ENCODE measurements at places on chromosomes 13 and 19.

GRCh38 chr13:99045396-99045795 is 67.5 kb upstream of the DOCK9 start:
- DNase-seq = no peak

DNA sequence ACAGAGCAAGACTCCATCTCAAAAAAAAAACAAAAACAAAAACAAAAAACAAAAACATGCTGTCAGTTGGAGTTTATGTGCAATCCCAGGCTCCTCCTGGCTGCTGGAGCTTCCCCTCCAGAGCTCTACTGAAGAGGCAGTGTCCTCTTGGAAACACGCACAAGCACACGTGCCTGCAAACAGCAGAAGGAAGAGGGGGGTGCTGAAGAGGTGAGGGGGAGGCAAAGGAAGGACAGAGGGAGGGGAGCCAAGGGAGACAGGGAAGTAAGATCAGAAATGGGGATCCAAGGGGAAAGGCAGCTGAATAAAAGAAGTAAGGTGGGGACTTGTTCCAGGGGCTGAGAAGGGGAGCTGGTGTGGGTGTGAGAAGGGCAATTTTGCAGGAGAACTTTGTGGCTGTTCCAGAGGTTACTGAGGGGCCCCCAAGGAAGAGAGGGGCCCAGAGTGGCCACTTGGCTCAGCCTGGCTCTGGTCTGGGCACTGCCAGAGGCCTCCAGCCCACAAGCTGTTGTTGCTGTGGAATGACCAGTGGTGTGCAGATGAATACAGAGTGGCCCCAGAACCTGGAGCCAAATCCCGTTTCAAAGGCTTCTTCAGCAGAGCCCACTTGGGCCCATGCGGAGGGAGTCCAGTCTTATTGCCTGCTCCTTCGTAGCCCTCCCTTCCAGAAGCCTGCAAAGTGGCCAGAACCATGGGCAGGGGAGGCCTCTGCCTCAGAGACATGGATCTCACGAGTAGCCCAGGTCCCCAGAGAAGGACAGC is 34.4 kb downstream of the LYL1 start:
- DNase-seq = no peak

DNA sequence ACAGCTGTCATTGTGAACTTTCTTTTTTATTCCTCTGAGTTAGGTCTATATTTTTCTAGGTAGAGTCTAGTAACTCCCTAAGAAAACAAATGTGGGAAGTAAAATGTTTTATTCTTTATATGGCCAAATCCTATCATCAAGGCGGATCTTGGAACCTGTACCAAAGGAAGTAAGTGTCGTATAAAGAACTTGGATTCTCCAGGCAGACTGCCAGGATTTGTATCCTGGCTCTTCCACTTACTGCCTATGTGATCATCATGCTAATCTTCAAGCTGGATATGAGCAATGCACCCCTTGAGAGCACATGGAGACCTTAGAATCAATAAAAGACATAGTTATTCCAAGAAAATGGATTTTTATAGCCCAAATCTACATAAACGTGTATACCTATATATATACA is 286.5 kb downstream of the PCDH17 start:
- DNase-seq = no peak

- DNase-seq = no peak
Observed at GRCh38 chr13:44048326-44048725, 168.6 kb downstream of the LACC1 start.

GRCh38 chr13:60583911-60584753 is 187.1 kb downstream of the TDRD3 start:
- no peak for DNase-seq

- no peak for DNase-seq
Observed at GRCh38 chr13:44131069-44131614, 242.5 kb upstream of the SERP2 start.

DNA sequence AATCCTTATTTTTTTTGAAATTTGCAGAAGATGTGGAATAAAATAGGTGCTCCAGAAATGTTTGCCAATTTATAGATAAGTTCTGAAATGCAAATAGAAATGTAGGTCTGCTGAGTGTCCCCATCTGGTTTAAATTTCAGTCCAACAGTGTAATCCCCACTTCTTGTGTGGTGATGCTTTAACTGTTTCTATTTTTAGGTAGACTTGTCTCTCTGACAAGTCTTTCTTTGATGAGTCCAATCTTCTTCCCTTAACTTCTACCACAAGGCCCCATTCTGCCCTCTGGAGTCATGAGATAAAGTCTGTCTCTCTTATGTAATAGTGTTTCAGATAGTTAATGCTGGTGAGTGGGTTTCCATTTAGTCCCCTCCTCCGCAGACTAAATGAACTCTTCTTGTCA is 390.4 kb downstream of the RFC3 start:
- DNase-seq = no peak

DNA sequence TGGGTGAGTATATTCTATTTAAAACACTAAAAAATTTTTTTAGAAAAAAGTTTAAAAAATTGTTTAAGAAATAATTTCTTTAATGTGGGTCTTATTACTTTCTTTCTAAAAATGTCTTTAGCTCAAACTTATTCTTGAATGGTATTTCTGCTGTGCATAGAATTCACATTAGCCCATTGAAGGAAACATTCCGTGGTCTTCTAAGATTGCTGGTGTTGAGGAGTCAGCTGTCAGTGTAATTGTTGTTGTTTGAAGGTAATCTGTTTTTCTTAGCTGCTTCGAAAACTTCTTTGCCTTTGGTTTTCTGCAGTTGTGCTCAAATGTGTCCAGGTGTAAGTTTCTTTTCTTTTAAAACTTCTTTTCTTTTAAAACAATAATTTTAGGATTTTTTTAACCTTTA is 85.4 kb upstream of the KLF12 start:
- DNase-seq = no peak

DNA sequence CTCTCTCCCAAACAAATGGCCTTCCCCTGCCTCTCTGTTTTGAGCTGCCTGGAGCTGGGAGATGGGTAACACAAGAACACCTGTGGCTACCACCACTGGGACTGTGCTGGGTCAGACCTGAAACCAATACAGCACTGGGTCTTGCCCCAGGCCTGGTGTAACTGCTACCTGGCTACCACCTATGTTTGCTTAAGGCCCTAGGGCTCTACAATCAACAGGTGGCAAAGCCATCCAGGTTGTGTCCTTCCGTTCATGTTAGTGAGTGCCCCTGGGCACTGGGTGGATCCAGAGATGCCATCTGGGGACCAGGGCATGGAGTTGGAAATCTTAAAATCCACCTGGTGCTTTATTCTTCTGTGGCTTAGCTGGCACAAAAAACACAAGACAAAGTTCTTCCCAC is 18.9 kb upstream of the LMO7 start:
- no peak for DNase-seq

DNA sequence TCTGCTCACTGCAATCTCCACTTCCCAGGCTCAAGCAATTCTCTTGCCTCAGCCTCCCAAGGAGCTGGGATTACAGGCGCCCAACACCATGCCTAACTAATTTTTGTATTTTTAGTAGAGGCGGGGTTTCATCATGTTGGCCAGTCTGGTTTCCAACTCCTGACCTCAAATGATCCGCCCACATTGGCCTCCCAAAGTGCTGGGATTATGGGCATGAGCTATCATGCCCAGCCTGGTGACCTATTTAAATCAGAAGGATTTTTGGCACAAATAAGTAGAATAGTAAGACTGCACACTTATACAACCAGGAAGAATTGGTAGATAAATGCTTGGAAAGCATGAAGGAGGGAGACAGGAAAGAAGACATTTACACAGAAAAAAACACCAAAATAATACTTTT is 53.4 kb upstream of the AKAP11 start:
- no peak for DNase-seq

DNA sequence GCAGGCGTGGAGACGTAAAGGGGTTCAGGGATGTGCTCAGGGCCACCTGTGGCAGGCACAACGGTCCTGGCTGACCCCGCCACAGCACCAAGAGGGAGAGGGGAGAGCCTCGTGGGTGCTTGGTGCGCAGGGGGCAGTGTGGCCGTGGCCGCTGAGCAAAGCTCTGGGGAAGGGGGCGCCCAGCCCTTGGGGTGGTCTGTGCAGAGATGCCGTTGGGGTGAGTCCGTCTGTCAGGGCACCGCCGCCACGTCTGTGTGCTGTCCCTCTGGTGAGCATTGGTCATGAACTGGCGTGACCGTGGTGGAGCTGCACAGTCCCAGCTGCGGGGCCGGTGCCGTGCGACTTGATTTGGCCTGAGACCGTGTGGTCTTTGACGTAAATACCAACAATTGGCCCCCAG is 15.3 kb downstream of the GNA11 start:
- no peak for DNase-seq

DNA sequence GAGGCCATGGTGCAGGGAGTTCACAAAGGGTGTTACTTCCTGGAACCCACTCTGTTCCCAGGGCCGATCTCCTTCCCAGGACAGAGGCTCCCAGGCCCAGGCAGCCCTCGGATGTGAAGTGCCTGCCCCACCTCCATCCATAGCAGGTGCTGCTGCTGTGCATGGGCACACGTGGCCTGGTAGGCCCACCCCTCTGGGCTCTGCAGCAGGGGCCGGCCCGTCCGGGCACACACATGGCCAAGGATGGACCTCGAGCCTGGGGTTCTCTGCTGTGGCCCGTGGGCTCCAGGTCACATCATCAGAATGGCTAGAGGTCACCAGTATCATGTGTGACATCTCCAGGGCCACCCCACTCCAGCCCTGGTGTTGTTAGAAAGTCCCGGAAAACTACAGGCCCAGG is 71.8 kb downstream of the GADD45B start:
- no peak for DNase-seq

- DNase-seq = no peak
Observed at GRCh38 chr13:32212421-32212820, 102.7 kb downstream of the ZAR1L start.

GRCh38 chr13:44848920-44849676 is 140.2 kb downstream of the NUFIP1 start:
- DNase-seq = no peak

DNA sequence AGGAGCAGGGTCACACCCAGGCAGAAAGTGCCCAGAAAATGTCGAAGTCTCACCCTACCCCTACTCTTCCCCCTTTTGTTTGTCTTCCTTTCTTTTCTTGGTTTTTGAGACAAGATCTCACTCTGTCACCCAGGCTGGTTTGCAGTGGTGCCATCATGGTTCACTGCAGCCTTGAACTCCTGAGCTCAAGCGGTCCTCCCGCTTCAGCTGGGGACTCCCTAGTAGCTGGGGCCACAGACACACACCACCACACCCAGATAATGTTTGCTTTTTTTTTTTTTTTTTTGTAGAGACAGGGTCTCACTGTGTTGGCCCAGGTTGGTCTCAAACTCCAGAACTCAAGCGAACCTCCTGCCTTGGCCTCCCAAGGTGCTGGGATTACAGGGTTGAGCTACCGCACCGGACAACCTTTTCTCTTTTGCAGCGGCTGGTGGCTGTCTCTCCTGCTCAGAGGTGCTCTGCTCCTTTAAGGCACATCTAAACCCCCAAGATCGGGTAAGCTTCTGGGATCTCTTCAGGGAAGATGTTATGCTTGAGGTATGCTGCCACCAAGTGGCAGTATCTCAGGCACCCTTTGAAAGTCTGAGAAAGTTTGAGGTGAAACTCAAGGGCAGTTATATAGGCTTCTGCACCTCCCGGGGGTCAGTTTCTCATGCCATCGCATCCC is 22.4 kb upstream of the EBI3 start:
- no peak for DNase-seq

DNA sequence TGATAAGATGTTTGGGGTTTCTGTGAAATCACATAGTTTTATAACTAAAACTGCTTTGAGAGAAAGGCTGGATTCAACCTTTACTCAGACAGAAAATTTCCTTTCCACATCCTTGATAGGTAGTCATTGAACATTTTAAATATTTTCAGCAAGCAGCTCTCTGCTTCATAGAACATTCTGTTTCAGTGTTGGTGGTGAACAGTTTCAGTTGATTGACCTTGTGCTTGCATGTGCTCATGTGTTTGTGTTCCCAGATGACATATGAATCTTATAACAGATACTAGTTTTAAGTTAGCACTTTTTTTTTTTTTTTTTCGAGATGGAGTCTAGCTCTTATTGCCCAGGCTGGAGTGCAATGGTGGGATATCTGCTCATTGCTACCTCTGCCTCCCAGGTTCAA is 290.1 kb downstream of the HS6ST3 start:
- DNase-seq = no peak

DNA sequence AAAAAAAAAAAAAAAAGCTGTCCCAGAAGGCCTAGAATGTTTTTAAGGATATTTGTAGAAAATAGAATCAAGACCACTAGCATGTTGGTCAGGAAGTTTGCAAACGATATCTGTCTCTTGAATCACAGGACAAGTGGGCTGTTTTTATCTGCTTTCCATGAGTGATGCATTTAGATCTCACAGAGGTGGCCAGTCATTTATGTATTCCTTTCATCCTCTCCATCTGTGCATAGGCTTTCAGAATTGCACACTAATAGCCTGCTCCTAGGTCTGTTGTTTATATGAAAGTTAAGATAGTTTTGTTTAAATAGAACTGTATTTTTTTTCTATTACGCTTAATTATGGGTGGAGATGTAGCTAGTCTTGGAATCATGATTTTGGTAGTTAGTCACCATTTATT is 289.5 kb downstream of the SHISA2 start:
- no peak for DNase-seq

- no peak for DNase-seq
Observed at GRCh38 chr13:76316998-76317527, 569.1 kb downstream of the KCTD12 start.

DNA sequence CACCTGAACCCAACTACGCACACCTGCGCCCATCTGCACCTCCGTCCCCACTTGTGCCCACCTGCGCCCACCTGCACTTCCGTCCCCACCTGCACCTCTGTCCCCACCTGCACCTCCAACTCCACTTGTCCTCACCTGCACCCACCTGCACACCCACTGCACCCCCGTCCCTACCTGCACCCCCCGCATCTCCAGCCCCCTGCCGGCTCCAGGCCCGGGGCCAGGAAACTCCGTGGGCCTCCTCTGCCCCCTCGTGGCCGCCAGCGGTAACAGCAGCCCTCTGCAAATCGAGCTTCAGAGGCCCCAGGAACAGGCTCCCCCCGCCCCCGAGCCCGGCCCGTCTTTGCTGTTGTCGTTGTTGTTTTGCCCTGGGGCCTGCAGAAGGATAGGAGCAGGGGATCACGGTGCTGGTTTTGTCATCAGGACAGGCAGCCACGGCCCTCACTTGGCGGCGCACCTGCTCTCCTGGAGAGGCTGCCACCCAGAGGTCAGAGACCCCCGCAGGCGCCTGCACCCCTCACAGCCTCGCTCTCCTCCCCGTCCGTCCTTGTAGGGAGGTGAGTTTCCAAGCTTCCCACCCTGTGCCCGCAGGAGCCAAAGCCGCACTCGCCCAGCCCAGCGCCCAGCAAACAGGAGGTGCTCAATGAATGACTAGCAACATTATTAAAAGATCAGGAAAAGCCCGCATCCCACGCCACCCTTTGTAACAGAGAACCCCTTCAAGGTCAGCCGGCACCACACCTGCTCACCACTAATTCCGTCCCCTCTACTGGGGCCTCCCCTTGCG is 65.4 kb downstream of the GNG7 start:
- no peak for DNase-seq
